ENCODE measurements at places on chromosomes 6 and 20.

GRCh38 chr20:33900521-33901131 lies 89.5 kb downstream of the CHMP4B start:
- no peak for DNase-seq

- no peak for DNase-seq
Measured at GRCh38 chr6:125477844-125478243, 176.1 kb upstream of the HDDC2 start.

GRCh38 chr20:25454153-25454900 lies 46.9 kb downstream of the GINS1 start:
- no peak for DNase-seq

DNA sequence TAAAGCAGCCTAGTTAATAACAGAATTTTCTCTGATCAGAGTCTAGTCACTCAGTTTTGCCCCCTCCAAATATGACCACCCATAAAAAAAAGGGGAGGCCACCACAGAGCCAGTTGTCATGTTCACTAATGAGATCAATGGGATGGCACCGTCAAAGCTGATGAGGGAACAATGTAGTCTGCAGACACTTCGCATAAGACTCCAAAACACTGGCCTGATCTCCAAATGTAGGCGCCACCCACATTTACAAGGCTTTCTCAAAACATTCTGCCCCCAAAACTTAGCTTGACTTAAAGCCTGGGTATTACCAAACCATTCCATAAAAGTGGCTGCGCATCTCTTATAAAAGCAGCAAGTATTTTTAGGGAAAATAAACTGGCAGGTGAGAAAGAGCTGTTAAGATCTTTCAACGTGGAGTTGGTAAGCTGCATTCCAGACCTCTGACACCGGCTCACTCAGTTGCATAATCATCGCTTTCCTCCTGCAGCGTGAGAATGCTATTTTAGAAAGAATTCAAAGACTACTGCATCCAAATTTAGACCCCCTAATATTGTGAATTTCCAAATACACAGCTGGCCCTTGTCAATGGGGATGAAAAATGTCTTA lies 59.3 kb downstream of the TBC1D7 start:
- DNase-seq: peak; percentile 31

DNA sequence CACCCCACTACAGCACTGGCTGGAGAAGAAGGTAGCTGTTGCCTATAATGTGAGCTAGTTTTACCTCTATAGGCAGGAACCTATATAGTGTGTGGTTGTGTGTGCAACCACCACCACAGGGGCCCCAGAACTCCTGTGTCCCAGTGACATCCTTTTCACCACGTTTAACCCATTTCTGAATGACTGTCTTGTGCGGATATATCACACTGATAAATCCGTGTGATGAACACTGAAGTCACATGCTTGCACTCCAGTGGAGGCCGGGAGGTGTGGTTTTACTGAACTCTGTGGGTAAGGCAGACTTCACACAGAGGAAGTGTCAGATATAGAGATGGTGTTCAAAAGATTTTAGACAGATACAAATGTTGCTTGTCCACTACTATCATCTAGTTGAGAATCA lies 32.5 kb downstream of the SDHAF4 start:
- DNase-seq: no peak

DNA sequence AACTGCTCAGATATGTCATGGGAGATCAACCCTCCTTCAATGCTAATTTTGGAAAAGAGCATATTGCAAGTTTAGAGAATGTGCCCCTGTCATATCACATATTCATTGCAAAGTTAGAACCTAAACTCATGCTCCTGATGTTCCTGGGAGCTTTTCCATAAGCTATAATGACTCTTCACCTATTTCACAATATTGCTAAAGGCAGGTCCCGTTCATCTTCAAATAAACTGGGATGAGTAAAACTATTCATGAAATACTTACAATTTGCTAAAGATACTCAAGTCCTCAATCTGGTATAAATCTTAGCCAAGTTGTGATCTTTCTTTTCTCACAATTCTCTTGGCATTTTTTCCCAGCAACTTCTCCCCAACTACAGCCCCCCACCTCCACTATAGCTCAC lies 121.7 kb upstream of the TNFAIP3 start:
- DNase-seq: no peak

- DNase-seq: no peak
Measured at GRCh38 chr20:13105039-13105438, 96.3 kb downstream of the SPTLC3 start.

Data from MV-4-11 (cell line).